Osteocyte (in vitro differentiated cells): ENCODE measurements at places on chromosomes 16 and 17. TPM values are rescaled to one million over a fixed set of nuclear protein-coding genes. Genes with fewer than 3 reads are reported as not detected.

GRCh38 chr17:71975331-71975801, 145.5 kb upstream of the SOX9 start:
- no peak for DNase-seq
- H3K36me3 ChIP-seq = no peaks in the 10 kb centered on the region
- H3K27ac ChIP-seq = peak overlapping the region; percentile 77
- no peaks in the 10 kb centered on the region for H3K27me3 ChIP-seq
- H3K4me3 ChIP-seq = peak overlapping the region; percentile 42
- peaks cover 17% of the 10 kb centered on the region for H3K4me1 ChIP-seq

DNA sequence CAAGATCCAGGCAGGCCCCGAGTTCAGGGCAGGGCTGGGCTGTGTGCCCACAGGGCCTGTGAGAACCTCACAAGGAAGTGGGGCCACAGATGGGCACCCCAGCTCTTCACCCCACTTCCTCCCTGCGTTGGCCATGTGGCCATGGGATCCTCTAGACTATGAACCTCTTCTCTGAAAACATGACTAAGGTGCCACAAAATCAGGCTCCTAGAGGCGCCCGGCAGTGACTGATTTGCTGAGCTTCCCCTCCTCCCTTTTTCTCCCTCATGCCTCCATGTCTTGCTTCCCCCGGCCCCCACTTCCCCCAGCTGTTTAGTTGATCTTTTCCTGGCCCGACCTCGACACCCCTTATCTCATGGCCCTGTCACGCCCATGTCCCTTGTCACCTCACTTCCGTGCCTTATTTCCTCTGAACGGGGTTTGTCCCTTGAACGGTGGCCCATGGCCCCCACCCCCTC, 87.1 kb downstream of the KCNJ12 start:
- DNase-seq = peak; percentile 72
- peak overlapping the region; percentile 34 for H3K27ac ChIP-seq
- H3K4me1 ChIP-seq = peaks cover 41% of the 10 kb centered on the region
- H3K27me3 ChIP-seq = peaks cover 24% of the 10 kb centered on the region

GRCh38 chr16:1070084-1070863, 2.3 kb upstream of the SSTR5 start:
- no peaks in the 10 kb centered on the region for H3K36me3 ChIP-seq
- H3K27ac ChIP-seq = no peak overlapping the region
- no peak overlapping the region for H3K4me3 ChIP-seq
- DNase-seq = no peak

DNA sequence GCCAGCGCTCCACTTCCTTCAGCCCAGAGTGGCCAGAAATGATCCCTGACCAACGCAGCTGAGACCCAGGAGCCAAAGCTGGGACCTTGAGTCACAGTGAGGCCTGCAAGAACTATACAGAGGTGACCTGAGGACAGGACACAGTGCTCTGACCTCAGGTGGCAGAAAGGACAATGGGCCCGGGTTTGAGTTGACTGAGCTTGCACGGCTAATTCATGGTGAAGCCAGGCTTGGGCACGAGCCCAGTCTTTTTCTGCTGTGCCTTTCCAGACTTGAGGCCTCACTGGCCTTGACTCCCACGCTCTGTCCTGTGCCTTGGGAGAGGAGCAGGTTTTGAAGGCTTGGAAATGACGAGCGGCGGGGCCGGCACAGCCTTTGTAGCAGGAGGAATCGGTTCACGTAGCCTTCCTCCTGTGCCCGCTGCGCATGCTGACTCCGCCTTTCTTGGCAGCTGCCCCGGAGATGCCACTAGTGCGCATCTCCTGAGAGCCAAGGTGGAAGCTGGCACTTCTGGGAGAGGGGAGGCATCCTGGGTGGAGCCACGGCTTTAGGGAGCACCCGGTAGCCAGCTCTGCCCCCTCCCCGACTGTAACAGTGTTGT, 34.9 kb downstream of the NDEL1 start:
- no peak overlapping the region for H3K4me3 ChIP-seq
- peaks cover 11% of the 10 kb centered on the region for H3K4me1 ChIP-seq
- H3K27ac ChIP-seq = no peak overlapping the region
- H3K27me3 ChIP-seq = no peaks in the 10 kb centered on the region

GRCh38 chr16:69885722-69886121, 65.4 kb upstream of the CLEC18A start:
- peaks cover 23% of the 10 kb centered on the region for H3K36me3 ChIP-seq
- no peak for DNase-seq
- peaks cover 14% of the 10 kb centered on the region for H3K4me1 ChIP-seq
- no peak overlapping the region for H3K4me3 ChIP-seq
- H3K27ac ChIP-seq = no peak overlapping the region

DNA sequence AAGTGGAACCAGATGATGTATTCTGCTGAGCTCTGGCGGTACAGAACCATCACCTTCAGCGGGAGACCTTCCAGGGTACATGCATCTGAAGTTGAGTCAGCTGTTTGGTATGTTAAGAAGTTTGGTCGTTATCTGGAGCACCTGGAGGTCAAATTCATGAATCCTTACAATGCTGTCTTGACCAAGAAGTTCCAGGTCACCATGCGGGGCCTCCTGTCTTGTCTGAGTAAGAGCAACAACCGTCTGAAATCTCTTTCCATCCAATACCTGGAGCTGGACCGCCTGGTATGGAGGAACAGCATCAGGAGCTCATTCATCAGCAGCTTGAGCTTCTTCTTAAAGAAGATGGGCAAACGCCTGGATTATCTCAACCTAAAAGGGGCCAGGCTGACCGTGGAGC, 4.0 kb downstream of the FBXO39 start:
- H3K4me3 ChIP-seq = no peak overlapping the region
- no peaks in the 10 kb centered on the region for H3K4me1 ChIP-seq
- H3K27me3 ChIP-seq = peaks cover 35% of the 10 kb centered on the region
- no peaks in the 10 kb centered on the region for H3K36me3 ChIP-seq
- DNase-seq = no peak

GRCh38 chr16:117379-118365, 20.8 kb downstream of the NPRL3 start:
- no peak overlapping the region for H3K4me3 ChIP-seq
- H3K36me3 ChIP-seq = peaks cover 12% of the 10 kb centered on the region
- H3K27ac ChIP-seq = no peak overlapping the region
- no peaks in the 10 kb centered on the region for H3K27me3 ChIP-seq

DNA sequence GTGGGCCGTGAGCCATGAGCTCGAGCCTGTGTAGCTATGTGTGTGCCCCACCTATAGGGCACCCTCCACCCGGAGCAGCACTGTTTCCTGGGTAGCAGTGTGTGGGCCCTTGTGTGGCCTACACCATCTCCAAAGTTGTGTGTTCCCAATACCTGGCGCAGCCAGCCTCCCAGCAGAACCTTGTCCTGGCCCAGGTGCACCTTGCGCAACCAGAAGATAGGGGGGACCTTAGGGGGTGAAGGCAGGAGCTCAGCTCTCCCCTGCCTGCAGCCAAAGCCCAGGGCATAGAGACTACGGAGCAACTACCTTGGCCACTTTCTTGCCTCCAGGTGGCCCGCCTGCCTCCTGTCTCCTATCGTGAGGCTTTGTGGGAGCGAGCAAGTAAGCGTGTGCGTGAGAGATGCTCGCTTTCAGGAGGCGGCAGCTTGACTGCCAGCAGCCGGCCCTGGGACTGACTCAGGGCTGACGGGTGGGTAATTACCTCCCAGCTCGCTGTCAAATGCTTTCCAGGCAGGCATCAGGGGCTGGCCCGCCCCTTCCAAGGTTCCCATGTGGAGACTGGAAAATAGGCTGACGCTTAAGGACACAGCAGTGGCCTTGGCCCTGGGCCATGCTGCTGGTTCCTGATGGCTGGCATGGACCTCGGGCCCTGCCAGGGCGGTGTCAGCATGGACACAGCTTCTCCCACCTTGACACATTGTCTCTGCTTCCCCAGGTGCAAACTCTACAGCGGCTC, 19.0 kb downstream of the TRAF7 start:
- H3K4me1 ChIP-seq = peaks cover under 1% of the 10 kb centered on the region
- no peaks in the 10 kb centered on the region for H3K27me3 ChIP-seq
- no peak for DNase-seq
- H3K27ac ChIP-seq = no peak overlapping the region

DNA sequence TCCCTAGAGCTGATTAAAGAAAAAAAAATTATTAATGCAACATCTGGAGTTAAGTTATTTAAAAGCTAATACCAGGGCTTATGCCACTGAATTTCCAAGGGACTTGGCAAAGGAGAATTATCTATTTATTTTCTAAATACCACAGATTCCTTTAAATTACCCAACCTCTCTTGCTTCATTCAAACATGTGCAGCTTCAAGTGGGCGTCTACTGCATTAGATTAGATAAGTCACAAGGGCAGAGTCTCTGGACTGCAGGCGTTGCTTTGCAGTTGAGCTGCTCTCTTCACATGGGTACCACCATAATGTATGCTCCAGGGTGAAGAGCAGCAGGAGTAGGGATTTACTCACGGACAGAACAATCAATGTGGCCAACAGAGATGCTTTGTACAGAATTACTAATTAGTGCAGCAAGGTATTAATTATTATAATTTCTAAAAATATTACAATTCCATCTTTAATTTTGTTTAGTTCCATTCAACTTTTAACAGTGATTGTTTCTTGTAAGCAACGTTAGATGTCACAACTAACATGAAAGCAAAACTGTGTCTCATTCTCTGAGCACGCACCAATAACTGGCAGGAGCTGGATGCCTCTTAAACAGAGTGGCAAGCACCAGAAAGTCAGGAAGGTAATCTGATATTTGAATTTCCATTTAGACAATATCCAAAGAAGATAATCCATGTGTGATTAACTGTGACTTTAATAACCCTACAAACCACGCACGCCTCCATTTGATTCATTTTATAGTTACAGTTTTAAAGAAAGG, 214.2 kb downstream of the STX8 start:
- peak overlapping the region; percentile 59 for H3K4me3 ChIP-seq
- H3K27ac ChIP-seq = peak overlapping the region; percentile 78
- H3K27me3 ChIP-seq = no peaks in the 10 kb centered on the region

DNA sequence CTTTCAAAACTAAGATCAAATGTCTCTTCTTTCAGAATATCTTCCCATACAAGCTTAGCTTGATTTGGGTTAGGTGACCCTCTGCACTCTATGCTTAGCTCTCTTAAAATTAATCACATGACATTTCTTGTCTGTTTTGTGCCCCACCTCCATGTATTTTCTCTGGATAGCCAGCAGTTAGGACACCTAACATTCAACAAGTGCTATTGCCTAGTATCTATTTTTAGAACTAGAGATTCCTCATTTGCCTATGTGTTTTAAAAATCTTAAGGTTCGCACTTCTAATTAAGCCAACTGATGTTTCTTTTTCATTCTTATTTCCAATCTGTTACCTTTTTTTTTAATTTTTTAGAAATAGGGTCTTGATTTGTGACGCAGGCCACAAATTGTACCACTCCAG, 129.7 kb upstream of the C17orf78 start:
- no peaks in the 10 kb centered on the region for H3K27me3 ChIP-seq
- no peak for DNase-seq
- no peak overlapping the region for H3K4me3 ChIP-seq
- H3K4me1 ChIP-seq = no peaks in the 10 kb centered on the region
- no peak overlapping the region for H3K27ac ChIP-seq
- peaks cover 35% of the 10 kb centered on the region for H3K36me3 ChIP-seq

GRCh38 chr16:72878301-72879269, 169.3 kb downstream of the ZFHX3 start:
- H3K27me3 ChIP-seq = no peaks in the 10 kb centered on the region
- DNase-seq = no peak
- peaks cover 11% of the 10 kb centered on the region for H3K36me3 ChIP-seq
- H3K27ac ChIP-seq = peak overlapping the region; percentile 98
- H3K4me1 ChIP-seq = peaks cover 70% of the 10 kb centered on the region

Gene ZNF48
- 12.7 and 13.2 TPM in 2 replicates for total RNA-seq

Gene ABCC11
- total RNA-seq = 0.13 and 0.48 TPM in 2 replicates

Gene NUTF2
- total RNA-seq = 121 and 125 TPM in 2 replicates

Gene NSMCE1
- 26.4 and 28.3 TPM in 2 replicates for total RNA-seq

Gene MT4
- total RNA-seq = not detected in 2 replicates
